ENCODE measurements at places on chromosomes 1 and 21.

DNA sequence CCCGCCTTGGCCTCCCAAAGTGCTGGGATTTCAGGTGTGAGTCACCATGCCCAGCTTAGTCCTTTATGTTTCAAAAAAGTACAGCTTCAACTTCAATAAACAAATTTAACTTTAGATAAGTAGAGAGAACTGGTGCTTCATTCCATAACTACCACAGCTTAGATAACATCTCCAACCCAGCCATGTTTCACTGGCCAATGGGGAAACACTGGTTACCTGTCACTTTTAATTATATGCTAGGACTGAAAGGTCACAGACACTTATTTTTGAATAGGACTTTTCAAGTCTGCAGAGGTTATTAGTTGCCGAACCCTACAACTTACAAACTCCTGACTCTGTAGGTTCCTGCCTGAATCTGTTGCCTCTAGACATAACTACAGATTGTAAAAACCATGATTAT, 56.5 kb upstream of the ST6GALNAC3 start:
- DNase-seq, result no peak

GRCh38 chr1:210262897-210263272, 30.3 kb downstream of the SERTAD4 start:
- DNase-seq, result no peak

- DNase-seq, result no peak
These were observed 415.9 kb downstream of the PTPRC start for GRCh38 chr1:199054694-199055093.

DNA sequence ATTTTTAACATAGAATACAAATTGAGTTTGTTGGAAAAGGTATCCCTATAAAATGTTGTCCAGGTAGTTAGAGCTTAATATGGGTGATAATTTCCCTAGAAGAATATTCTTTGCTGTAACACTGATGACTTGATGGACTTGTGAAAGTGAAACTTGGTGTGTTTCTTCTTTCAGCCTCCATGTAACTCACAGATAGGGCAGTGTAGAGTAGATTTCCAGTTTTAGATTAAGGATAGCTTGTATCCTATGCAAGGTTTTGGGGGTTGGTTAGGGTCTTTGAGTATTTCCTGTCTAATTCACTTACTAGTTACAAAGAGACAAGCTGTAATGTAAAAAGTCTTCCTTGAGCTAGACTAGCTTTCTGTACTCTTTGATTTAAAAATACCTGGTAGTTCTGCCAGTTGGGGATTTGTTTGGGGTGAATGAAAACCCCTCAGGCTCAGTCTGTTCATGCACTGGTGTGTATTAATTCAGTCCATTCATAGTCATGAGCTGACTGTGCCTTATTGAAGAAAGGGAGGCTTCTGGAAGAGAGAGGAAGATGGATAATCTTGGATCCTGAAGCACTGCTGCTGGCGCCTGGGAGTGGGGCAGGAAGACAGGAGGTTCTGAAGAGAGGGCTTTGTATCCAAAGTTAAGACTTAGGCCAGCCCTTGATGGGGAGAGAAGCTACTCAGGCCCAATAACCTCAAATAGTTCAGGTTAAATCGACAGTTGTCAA, 83.6 kb downstream of the CAMTA1 start:
- DNase-seq, result no peak

GRCh38 chr1:17599954-17600300, 60.4 kb downstream of the ARHGEF10L start:
- DNase-seq, result no peak

DNA sequence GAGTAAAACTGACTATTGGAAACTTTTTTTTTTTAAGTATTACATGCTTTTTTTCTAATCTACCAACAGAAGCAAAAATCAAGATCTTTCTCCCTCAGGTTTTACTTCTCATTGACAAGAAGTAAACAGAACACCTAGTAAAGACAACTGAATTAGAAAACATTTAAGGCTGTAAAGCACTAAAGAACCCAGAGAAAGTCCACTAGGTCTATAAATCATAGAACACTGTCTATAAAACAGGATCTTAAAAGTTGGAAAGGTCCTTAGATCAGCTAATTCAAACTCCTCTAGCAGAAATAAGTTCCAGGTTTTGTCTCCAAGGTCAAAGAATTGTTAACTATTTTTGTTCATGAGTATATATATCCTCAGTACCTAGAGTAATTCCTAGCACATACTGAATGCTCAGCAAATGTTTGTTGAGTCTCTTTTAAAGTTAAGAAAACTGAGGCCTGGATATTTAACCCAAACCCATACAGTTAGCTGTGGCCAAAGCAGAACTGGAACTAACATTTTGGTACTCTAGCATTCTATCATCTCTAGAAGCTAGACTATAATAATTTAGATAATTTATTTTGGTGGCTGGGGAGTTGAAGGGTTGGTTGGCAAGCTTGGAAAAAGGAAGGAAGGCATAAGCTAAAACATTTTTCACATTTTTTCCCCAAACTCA, 3.0 kb downstream of the EPS15 start:
- no peak for DNase-seq

GRCh38 chr1:25631750-25632485, 15.3 kb downstream of the MAN1C1 start:
- DNase-seq, result no peak

- no peak for DNase-seq
These were observed 240.2 kb upstream of the LYPLAL1 start for GRCh38 chr1:218933513-218933912.

DNA sequence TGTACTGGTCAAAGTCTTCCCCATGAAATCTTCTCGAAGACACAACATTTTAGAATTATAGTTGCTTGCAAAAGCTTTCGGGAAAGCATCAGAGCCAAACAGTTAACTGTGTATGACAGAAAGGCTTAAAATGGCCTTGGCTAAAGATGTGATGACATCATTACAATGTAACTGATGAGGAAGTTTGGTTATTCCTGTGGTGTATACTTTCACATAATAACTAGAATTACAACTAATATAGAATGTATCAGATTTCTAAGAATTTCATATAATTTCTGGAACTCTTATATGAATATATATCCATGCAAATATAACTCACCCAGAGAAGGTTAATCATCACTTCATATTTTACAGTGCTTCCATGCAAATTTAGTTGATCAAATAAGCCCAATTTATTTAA, 8.4 kb downstream of the TP73 start:
- DNase-seq, result no peak

- no peak for DNase-seq
These were observed 11.5 kb downstream of the ABCA4 start for GRCh38 chr1:94109478-94109877.

DNA sequence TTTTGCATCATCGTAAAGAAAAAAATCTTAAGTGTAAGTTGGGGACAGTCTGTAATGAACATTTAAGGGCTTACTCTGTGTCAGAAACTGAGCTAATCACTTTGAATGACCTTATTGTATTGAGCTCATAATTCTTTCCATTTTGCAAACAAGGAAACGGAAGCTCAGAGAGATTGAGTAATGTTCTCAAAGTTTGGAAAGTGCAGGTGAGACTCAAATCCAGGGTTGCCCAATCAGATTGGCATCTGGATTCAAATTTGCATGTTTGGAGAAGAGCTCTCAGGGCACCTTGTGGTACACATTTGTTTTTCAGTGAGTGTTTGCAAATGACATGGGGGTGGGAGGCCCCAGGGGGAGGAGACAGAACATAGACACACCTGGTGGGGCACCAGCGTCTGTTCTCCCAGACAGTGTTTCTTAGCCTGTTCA, 8.0 kb downstream of the ALPL start:
- DNase-seq, result no peak

GRCh38 chr1:161139766-161140165, 7.3 kb upstream of the DEDD start:
- DNase-seq, result peak; percentile 68

- no peak for DNase-seq
These were observed 245.0 kb upstream of the OLFM3 start for GRCh38 chr1:102241431-102242338.

- no peak for DNase-seq
These were observed 100.0 kb upstream of the SLC44A3 start for GRCh38 chr1:94719926-94720793.

- DNase-seq, result no peak
These were observed 15.9 kb downstream of the ZMYND12 start for GRCh38 chr1:42439940-42440339.

GRCh38 chr21:39610703-39611102, 2.0 kb upstream of the B3GALT5 start:
- no peak for DNase-seq

- peak; percentile 59 for DNase-seq
These were observed 917 bp downstream of the KIAA0040 start for GRCh38 chr1:175191659-175192058.

- DNase-seq, result no peak
These were observed 166.6 kb downstream of the DSCAM start for GRCh38 chr21:40680311-40680710.

DNA sequence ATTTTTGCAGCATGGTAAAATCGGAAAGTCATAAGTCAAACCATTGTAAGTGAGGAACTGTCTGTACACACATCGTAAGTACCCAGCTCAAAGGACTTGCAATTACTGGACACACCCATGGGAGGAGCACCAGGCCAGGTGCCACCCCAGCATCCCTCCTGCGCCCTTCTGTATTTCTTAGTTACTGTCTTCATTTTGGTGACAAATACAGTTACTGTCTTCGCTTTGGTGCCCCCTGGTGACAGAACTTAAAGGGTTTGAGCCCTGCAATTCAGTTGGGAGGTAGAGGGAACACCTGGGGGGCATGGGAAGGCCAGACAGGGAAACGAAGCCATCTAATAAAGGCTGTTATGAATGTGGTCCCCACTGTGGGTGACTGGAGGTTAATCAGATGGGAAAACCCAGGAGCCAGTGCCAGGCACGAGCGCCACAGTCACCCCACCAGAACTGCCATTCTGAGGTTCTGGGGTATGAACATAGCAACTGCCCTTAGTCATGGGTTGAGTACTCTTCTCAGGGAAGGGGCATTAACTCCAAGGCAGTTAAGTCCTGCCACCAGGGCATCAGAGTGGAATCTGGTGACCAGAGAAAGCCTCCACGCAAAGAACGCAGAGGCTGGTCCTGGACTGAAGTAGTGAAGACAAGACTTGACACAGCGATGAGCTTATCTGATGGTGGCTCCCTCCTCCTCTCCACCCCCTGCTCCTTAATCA, 612.9 kb downstream of the PTPRU start:
- peak; percentile 55 for DNase-seq

GRCh38 chr1:3277011-3277471, 177.4 kb upstream of the ARHGEF16 start:
- DNase-seq, result no peak

DNA sequence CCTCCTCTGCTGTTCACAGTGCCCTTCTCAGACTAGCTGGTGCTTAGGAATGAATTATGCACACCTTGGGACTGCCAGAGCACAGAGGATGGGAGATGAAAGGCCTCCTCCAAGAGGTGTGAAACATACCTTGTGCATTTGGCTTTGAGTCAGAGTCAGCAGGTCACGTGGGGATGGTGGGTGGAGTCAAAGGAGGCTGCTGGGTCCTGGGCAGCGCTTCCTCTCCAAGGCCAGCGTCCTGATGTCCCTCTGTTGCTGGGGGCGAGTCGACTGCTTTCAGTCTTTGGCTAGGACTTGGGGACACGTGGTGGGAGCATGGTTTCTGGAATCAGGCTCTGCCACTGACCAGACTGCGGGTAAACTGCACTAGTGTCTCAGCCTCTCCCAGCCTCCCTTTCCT, 91.2 kb downstream of the AJAP1 start:
- no peak for DNase-seq

DNA sequence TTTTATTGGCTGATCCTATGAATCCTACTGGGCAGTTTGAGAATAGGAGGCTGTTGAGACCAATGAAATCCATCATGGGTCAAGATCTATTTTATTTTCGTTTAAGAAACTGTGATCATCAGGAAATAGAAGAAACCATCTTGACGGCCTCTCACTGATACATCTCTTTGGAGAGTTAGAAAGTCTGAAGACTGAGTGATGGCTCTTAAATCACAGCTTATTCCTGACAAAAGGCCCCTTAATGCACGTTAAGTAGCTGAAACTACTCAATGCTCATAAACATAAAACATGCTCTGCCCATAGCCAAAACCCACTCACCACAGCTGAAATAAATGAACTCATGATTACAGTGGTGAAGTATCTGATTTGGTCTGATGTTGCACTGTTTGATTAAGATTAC, 784.5 kb upstream of the NEGR1 start:
- no peak for DNase-seq

DNA sequence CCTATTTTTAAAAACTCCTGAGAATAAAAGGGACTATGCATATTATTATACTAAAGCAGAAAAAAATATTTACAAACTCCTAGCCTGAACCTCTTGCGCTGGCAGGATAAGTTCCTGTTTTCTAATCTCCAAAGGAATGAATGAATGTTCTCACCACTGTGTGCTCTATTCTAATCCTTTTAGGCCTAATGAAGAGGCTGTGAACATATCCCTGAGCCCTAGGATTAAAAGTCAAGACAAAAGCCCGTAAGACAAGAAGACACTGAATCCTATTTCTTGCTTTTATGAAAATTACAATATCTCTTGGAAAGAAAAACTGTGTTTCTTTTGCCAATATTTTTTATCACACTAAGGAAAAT, 317.5 kb downstream of the HHAT start:
- DNase-seq, result no peak

- no peak for DNase-seq
These were observed 175.4 kb downstream of the LRRC7 start for GRCh38 chr1:69743146-69743545.

DNA sequence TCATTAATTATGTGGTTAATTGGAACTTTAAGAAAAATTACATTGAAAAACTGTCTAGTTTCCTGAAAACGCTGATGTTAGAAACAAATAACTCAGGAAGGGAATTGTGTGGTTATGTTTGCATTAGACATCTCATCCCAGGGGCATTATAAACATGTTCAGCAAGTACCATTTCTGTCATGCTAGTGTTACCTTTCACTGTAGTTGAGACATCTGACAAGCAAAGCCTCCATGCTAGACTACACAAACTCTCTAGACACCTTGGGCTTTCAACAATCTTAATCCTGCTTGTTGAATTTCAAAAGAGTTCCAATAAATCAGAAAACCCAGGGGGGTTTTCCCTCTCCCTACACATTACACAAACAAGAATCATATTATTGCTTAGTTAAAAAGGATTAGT, 536.8 kb downstream of the KCNT2 start:
- no peak for DNase-seq

- peak; percentile 85 for DNase-seq
These were observed 7.9 kb upstream of the TNNT2 start for GRCh38 chr1:201385299-201385891.

- no peak for DNase-seq
These were observed 13.0 kb downstream of the TDRKH start for GRCh38 chr1:151777317-151777716.

DNA sequence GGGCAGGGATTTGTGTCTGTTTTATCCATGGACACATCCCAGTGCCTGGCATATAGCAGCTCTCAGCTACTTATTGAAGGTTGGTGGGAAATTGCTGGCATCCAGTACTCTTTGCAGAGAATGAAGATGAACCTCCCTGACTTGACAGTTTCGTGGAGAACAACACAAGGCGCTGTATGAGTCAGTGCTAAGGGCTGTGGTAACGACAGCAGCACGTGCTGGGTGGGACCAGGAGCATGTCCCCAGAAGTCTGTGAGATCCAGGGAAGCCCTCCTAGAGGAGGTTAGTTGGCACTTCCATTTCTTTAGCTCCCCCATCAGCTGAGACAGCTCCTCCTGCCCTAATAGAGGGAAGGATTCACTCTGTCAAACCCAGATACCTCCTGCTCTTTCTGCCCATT, 25.9 kb upstream of the IL19 start:
- DNase-seq, result no peak
